ENCODE measurements at places on chromosomes 4 and X.
A peak's percentile ranks its signal among the peaks of the same experiment; 100 is the strongest.

DNA sequence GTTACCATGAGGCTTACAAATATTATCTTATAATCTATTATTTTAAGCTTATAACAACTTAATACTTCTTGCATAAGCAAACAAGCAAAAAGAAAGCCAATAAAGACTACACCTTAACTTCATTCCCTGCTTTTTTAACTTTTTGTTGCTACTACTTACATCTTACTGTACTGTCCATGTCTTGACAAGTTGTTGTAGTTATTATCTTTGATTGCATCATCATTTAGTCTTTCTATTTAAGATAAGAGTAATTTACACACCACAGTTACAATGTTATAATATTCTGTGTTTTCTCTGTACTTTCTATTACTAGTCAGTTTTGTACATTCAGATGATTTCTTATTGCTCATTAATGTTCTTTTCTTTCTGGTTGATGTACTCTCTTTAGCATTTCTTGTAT is 346.6 kb downstream of the SMARCA1 start:
- no peaks in the 10 kb centered on the region for H3K27me3 ChIP-seq
- H3K4me1 ChIP-seq, result no peaks in the 10 kb centered on the region
- H3K36me3 ChIP-seq, result no peaks in the 10 kb centered on the region
- H3K27ac ChIP-seq, result no peak overlapping the region

DNA sequence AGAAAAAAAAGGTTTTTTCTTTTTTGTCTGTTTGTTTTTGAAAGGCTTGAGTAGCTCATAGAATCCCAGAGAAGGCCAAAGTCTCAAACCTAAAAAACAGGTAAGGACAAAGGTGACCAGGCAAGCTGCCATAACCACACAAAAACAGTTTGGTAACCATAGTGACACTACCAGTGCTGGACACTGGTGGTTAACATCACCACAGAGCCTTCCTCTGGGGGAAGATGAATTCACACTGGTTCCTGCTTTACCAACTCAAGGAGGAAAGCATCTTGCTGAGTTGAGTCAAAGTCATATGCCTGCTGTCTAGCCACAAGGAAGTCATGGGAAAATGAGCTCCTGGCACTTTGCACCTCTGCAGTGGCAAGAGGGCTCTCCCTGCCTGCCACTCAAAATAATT is 32.5 kb downstream of the IDS start:
- DNase-seq, result no peak
- no peaks in the 10 kb centered on the region for H3K4me1 ChIP-seq
- no peaks in the 10 kb centered on the region for H3K27me3 ChIP-seq
- no peak overlapping the region for H3K4me3 ChIP-seq

DNA sequence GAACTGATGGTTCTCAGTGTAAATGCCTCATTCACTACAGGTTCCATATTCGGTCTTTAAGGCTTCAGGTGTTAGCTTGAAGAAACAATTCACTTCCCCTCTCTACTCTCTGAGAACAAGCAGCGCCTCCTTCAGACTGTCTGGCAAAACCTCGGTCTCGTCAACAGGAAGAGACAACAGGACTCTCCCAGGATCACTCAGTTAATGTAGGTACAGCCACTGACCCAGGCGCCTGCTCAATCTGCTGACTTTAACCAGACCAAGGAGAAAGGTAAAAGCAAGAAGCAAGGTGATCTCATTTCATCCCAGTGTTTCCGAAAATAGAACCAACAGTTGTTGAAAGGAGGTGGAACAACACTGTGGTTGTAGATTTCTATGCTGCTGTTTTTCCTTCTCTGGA is 102.2 kb downstream of the SLC2A9 start:
- peaks cover 2% of the 10 kb centered on the region for H3K27me3 ChIP-seq
- H3K36me3 ChIP-seq, result no peaks in the 10 kb centered on the region
- no peak for DNase-seq
- no peak overlapping the region for H3K4me3 ChIP-seq
- H3K27ac ChIP-seq, result no peak overlapping the region

DNA sequence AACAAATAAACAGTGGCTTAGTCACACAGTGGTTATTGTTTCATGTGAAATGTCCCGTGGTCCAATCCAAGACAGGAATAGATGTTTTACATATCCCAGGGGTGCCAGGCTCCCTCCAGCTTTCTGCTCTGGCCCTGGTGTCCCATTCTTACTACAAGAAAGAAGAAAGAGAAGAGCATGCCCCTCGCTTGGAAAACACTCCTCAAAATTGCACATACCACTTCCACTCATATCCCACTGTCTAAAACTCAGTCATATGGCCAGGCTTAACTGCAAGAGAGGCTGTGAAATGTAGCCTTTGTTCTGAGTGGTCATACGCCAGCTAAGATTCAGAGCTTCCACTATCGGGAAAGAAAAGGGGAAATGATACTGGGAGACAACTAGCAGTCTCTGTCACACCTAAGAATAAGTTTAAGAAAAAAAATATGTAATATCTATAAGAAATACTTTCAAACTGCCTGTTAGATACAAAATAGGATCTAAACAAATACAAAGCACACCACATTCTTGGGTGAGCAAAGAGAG is 306.8 kb upstream of the FAM241A start:
- H3K27me3 ChIP-seq, result no peaks in the 10 kb centered on the region
- no peaks in the 10 kb centered on the region for H3K4me1 ChIP-seq
- no peak overlapping the region for H3K27ac ChIP-seq
- no peak for DNase-seq

DNA sequence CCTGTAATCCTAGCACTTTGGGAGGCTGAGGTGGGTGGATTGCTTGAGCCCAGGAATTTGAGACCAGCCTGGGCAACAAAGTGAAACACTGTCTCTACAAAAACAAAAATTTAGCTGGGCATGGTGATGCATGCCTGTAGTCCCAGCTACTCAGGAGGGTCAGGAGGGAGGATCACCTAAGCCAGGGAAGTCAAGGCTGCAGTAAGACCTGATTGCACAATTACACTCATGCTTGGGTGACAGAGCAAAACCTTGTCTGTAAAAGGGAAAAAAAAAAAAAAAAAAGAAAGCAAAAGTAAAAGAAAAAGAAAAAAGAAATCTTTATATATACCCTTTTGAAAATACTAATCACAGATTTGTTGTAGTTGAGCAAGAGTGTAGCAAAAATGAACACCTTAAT is 801.0 kb upstream of the IGFBP7 start:
- no peak overlapping the region for H3K27ac ChIP-seq
- H3K4me1 ChIP-seq, result no peaks in the 10 kb centered on the region
- no peaks in the 10 kb centered on the region for H3K27me3 ChIP-seq
- DNase-seq, result no peak
- H3K4me3 ChIP-seq, result no peak overlapping the region

DNA sequence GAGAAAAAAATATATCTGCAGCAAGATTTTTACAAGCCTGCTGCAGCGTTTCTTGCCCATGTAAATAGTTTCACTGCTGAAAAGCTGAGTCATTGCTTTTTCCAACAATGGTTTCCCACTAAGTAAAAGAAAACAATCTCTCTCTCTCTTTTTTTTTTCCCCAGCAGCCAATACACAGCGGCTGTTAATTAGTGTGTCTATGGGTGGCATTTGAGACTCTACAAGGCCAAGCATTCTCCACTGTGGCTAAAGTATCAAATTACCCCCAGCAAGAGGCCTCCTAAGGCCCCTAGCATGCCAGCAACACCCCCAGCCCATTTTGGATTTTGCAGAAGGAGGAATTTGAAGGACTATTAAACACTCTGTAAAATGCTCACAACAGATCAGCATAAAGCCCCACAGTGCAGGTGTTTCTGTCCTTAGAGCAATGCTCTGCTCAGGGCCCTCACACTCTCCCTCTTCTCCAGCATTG is 837.4 kb downstream of the TRIML1 start:
- H3K36me3 ChIP-seq, result no peaks in the 10 kb centered on the region
- H3K27me3 ChIP-seq, result no peaks in the 10 kb centered on the region
- DNase-seq, result peak; percentile 69

- no peak overlapping the region for H3K4me3 ChIP-seq
- peak; percentile 50 for DNase-seq
- peaks cover 7% of the 10 kb centered on the region for H3K4me1 ChIP-seq
- H3K36me3 ChIP-seq, result no peaks in the 10 kb centered on the region
Measured at GRCh38 chrX:133640161-133641015, 225.1 kb upstream of the GPC4 start.

DNA sequence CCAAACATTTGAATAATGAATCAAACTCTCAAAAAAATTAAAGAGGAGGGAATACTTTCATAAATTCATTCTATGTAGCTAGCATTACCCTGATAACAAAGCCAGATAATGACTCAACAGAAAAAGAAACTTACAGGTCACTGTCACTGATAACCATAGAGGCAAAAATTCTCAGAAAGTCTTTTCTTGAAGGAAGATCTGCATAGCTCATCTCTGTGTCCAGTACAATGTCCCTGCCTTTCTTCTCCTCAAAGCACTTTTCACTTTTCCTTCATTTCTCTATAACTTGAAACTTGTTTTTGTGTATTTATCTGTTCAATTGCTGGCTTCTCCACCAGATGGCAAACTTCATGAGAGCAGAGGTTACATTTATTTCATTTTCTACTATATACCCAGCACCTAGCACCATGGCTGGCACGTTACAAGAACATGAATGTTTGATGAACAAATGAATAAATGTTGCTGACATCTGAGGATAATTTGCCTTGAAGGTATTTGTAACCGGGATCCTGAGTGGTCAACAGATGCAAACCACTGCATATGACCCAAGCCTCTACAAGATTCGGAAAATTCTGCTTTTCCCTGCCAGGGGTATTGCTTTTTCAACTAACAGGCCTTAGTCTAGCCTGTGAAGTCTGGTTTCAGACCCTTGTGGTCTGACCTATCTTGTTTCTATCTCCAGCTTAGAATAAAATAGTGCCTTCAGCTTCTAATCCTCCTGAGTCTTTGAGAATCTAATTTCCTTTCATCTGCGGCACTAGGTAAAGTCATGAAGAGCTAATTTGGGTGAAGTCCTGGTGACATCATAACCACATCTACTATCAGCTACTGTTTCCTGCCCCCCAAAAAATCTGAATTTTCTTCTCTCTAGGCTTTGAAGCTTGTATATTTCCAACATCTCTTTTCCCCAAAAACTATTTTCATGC is 52.5 kb upstream of the ANTXR2 start:
- no peak overlapping the region for H3K4me3 ChIP-seq
- H3K4me1 ChIP-seq, result peaks cover 24% of the 10 kb centered on the region
- H3K27ac ChIP-seq, result no peak overlapping the region
- DNase-seq, result peak; percentile 14
- H3K36me3 ChIP-seq, result no peaks in the 10 kb centered on the region
- H3K27me3 ChIP-seq, result no peaks in the 10 kb centered on the region

- no peaks in the 10 kb centered on the region for H3K27me3 ChIP-seq
- peaks cover 9% of the 10 kb centered on the region for H3K36me3 ChIP-seq
- H3K27ac ChIP-seq, result no peak overlapping the region
- H3K4me1 ChIP-seq, result peaks cover 4% of the 10 kb centered on the region
- no peak overlapping the region for H3K4me3 ChIP-seq
Measured at GRCh38 chrX:47245156-47245555, 12.3 kb downstream of the USP11 start.

- DNase-seq, result no peak
- H3K36me3 ChIP-seq, result no peaks in the 10 kb centered on the region
- H3K27ac ChIP-seq, result no peak overlapping the region
- no peak overlapping the region for H3K4me3 ChIP-seq
- no peaks in the 10 kb centered on the region for H3K27me3 ChIP-seq
Measured at GRCh38 chr4:98209111-98209510, 52.1 kb upstream of the RAP1GDS1 start.

DNA sequence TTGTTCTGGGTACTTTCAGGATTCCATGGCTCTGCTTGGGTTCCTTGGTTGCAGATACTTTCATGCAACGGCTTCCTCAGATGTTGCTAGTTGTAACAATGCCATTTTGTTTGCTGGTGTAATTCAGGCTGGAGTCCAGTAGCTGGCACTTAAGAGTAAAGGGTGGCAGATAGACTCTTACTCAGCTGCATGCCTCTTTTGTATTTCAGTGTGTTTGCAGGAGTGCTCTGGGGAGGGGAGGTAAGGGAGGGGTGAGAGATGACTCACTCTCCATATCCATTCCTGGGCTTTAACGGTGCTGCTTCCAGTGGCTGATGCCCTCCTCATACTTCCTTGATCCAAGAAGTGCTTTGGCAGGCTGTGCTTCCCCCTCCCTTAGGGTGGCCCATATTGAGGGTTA is 155.2 kb downstream of the ZNF330 start:
- H3K27me3 ChIP-seq, result no peaks in the 10 kb centered on the region
- H3K36me3 ChIP-seq, result no peaks in the 10 kb centered on the region
- H3K27ac ChIP-seq, result no peak overlapping the region

GRCh38 chr4:84952776-84953175 is 13.7 kb downstream of the WDFY3 start:
- no peak overlapping the region for H3K4me3 ChIP-seq
- no peaks in the 10 kb centered on the region for H3K27me3 ChIP-seq
- peak overlapping the region; percentile 62 for H3K27ac ChIP-seq
- no peaks in the 10 kb centered on the region for H3K36me3 ChIP-seq
- no peak for DNase-seq

DNA sequence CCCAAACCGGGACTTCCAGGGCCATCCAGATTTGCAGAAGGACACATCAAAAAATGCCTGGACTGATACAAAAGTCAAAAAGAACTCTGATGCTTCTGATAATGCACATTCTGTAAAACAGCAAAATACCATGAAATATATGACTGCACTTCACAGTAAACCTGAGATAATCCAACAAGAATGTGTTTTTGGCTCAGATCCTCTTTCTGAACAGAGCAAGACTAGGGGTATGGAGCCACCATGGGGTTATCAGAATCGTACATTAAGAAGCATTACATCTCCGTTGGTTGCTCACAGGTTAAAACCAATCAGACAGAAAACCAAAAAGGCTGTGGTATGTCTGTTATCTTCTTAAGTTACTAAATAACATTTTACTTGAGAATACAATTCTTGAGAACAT is 9.2 kb downstream of the PLK4 start:
- no peak overlapping the region for H3K4me3 ChIP-seq
- no peaks in the 10 kb centered on the region for H3K4me1 ChIP-seq
- H3K27me3 ChIP-seq, result no peaks in the 10 kb centered on the region
- no peak overlapping the region for H3K27ac ChIP-seq

- peak; percentile 78 for DNase-seq
- H3K27me3 ChIP-seq, result peaks cover 8% of the 10 kb centered on the region
- no peak overlapping the region for H3K4me3 ChIP-seq
- no peak overlapping the region for H3K27ac ChIP-seq
- H3K36me3 ChIP-seq, result no peaks in the 10 kb centered on the region
- no peaks in the 10 kb centered on the region for H3K4me1 ChIP-seq
Measured at GRCh38 chr4:183563874-183564273, 59.0 kb downstream of the ING2 start.

DNA sequence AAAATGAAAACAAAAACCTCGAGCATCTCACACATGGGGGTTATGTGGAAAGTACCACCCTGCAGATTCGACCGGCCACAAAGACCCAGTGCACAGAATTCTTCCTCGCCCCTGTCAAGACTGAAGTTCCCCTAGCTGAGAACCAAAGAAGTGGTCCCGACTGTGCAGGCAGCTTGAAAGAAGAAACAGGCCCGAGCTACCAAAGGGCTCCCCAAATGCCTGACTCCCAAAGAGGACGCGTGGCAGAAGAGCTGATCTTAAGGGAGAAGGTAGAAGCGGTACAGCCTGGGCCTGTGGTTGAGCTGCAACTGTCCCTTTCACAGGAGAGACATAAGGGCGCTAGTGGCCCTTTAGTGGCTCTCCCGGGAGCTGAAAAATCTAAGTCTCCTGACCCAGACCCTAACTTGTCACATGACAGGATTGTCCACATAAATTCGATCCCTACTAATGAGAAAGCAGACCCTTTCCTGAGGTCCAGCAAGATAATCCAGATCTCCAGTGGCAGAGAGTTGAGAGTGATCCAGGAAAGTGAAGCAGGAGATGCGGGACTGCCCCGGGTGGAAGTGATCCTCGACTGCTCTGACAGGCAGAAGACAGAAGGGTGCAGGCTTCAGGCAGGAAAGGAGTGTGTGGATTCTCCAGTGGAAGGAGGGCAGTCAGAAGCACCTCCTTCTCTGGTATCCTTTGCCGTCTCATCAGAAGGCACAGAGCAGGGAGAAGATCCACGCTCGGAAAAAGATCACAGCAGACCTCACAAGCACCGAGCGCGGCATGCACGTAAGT is 108.8 kb upstream of the MYOZ2 start:
- no peak overlapping the region for H3K27ac ChIP-seq
- H3K27me3 ChIP-seq, result no peaks in the 10 kb centered on the region
- H3K36me3 ChIP-seq, result no peaks in the 10 kb centered on the region
- H3K4me3 ChIP-seq, result no peak overlapping the region
- peaks cover 9% of the 10 kb centered on the region for H3K4me1 ChIP-seq

Data from astrocyte (in vitro differentiated cells and primary cell).